NCI-H1694 treated with DMSO at 0.1 percent for 48 hours (cell line): ENCODE measurements at places on chromosomes 5 and 9.

GRCh38 chr5:20680718-20681302 lies 692.8 kb upstream of the CDH18 start:
- no peak for DNase-seq

GRCh38 chr9:74147906-74148305 lies 349.2 kb upstream of the RORB start:
- DNase-seq, result no peak

- DNase-seq, result no peak
Measured at GRCh38 chr5:159419576-159419975, 89.3 kb upstream of the IL12B start.

- no peak for DNase-seq
Measured at GRCh38 chr5:128772356-128772755, 192.9 kb upstream of the SLC27A6 start.

GRCh38 chr9:136840877-136841645 lies 1.2 kb upstream of the AJM1 start:
- peak; percentile 59 for DNase-seq

- no peak for DNase-seq
Measured at GRCh38 chr5:128881502-128882018, 83.7 kb upstream of the SLC27A6 start.

DNA sequence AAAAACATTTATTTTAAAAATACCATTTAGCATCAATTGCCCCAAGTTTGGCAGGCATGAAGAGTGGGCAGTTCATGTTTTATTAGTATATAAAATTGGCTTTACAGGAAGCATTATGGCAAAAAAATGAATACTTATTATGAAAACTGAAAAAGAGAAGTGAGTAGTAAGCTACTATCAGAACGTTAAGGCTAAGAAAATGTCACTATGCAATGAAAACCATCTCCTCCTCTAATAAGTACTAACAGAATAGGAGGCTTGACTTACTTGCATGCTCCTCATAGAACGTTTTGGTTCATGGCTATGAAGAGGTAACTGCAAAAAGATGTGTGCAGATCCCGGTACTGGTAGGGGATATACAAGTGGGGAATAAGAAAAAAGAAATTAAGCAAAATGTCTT lies 23.6 kb downstream of the TICAM2 start:
- no peak for DNase-seq

- DNase-seq, result no peak
Measured at GRCh38 chr5:85538362-85538761, 1079.4 kb upstream of the COX7C start.

DNA sequence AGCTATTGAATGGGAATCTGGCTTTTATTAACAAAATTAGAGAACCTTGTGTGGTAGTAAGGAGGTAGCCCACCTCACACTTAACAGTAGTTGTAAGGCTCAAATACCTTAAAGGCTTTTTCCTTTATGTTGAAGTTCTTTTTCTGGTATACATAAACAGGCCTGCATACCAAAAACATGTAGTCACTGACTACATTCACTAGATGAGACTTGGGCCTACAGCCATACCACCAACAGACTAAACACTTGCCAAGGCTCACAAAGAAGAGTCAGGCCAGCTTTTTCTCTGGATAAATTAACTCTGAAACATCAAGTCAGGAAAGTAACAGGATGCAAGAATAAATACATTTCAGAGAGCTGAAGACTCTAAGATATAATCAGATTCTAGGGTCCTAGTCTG lies 78.6 kb upstream of the MPDZ start:
- no peak for DNase-seq

DNA sequence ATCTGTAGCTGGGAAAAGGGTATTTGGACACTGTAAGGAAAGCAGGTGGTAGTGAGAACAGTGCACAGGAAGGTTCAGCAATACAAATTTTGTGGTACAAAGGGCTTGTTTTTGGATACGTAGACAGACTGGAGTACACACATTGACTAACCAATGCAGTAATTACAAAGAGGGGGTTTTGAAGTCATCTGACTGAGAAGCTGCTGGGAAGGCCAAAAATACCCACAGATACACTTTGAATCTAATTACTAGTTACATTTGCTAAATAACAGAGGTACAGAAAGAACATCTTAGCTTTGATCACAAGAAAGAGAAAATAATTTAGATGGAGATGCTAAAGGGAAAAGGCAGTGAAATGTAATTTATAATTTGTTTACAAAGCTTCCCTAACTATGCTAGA lies 45.9 kb downstream of the PKD2L2 start:
- no peak for DNase-seq

GRCh38 chr5:126415789-126416188 lies 7.4 kb upstream of the GRAMD2B start:
- no peak for DNase-seq

DNA sequence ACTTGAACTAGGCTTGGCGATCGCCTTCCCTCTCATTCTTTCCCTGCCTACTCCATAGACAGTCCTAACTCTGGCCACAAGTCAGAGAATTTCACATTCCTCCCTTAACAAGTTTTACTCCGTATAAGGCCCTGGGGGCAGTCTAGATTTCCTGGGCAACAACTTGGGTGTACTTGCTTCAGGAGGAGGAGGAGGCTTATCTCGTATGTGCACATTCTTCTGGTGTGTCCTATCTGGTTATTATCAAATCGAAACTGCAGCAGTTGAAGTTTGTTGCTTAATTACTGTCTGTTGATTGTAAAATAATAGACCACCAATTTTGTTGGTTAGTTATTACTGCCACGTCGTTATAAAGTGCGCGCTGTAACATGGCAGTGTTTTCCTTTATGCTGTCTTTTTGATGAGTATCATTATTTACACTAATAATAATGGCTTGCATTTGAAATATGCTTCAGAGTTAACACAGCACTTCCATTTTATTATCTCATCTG lies 42.0 kb downstream of the PIP5K1B start:
- no peak for DNase-seq

GRCh38 chr5:80919678-80920196 lies 40.4 kb upstream of the RASGRF2 start:
- no peak for DNase-seq

DNA sequence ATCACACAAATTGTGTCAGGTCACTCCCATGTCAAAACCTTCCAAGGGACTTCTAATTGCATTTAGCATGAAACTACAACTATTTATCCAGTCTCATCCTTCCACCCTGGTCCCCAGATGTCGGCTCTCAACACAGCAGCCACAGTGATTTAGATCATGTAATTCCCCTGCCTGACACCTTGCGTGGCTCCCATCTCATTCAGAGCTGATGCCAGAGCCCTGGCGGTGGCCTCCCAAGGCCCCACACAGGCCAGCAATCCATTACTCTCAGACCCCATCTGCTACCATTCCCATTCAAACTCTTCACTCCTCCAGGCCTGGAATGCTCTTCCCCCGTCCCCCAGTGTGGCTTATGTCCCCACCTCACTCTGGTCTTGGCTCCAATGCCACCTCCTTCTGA lies 2.4 kb downstream of the SLC35D2 start:
- DNase-seq, result no peak

DNA sequence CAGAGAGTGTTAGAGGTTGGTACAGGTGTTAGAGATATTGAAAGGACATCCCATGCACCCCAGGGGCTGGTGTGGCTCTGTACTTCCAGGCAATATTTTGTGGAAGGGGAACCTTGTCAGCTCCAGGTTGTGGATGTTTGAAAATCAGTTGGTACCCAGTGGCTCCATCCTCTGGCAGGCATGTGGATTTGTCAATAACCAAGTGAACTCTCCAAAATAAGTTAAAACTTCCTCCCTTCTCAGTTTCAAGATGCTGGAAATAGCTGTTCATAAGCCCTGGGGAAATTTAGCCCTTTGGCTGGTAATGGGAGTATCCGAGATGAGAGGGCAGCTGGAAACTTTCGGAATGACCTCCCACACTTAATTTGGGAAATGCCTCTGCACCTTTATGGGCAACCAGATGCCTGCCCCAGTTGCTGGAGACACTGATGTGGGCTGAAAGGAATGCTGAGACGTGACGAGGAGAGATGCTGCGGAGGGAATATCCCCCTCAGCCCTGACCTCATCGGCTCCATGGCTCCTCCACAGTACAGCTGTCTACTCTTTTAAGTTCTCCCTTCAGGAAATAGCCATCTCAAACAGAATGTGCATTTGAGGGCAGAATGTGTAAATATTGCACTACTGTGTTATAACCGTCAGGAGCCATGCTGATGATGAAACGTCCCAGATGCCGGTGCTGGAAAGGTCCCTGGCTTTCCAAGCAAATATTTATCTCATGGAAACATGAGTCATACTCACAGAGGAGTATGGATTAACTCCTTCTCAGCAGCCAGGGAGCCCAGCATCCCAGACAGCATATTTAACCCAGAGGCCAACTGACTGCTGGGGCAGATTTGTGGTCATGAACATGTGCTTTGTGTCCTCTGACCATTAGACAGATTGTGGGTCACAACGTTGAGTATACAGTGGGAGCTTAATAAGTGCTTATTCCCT lies 29.5 kb downstream of the TGFBI start:
- DNase-seq, result no peak

DNA sequence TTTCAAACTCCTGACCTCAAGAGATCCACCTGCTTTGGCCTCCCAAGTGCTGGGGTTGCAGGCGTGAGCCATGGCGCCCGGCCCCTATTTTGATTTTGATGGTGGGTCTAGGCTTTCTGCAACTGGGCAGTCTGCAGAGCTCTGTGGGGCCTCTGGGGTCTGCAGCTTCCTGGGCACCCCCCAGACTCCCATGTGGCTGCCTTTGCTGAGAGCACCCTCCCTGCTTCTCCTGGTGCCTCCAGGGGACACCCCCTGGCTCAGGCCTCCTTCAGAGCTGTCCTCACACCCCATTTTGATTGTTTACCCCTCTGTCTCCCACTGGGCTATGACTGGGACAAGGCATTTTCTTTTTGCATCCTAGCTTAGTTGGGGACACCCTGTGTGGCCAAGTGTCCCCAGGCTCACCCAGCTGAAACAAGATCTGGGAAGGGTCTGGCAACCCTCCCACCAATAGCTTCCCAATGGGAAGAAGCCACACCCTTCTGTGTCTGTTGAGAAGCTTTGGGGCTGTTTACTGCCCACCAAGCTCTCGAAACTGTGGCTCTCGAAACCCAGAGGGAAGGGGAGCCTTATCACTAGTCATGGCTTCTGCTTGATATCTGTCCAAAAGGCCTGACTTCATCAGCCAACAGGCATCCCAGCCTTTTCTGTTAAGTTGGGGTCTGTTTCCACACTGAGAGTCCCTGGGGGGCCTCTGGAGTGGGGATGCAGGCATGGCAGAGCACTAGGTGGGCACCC lies 204.4 kb upstream of the IER5L start:
- DNase-seq, result no peak

- no peak for DNase-seq
Measured at GRCh38 chr5:65970481-65971367, 44.3 kb downstream of the ERBIN start.

DNA sequence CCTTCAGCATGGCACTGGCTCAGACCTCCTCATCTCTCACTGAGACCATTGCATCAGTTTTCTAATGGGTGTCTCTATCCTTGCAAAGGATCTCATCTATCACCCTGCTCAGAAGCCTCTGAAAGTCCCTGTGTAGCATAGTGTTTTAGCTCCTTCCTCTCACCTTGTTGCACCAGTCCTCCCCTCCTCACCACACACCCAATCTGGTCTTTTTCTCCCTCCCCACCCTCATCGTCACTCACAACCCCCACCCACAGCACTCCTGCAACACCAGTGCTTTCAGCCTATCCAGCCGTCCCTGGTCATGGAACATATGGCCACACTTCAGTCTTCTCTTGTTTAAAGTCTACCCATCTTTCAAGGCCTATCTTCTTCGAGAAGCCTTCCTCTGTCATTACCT lies 74.5 kb downstream of the ANGPTL2 start:
- DNase-seq, result no peak

DNA sequence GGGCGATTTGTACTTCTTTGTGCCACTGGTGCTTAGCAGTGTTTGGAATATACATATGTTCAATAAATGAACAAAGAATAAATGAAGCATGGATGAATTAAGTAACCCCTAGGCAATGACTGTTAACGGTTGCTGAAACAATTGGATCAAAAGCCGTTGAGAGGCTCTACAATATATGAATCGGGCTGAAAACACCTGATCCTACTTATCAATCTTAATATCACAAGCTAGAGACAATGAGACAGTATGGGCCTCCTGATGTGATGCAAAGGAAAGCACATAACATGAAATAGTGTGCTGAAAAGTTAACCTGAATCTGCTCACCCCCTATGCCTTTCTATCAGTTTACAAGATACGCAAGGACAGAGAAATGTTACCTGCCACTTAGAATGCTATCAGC lies 410.3 kb upstream of the RGMB start:
- DNase-seq, result no peak

- DNase-seq, result no peak
Measured at GRCh38 chr9:10661994-10662393, 49.2 kb upstream of the PTPRD start.

DNA sequence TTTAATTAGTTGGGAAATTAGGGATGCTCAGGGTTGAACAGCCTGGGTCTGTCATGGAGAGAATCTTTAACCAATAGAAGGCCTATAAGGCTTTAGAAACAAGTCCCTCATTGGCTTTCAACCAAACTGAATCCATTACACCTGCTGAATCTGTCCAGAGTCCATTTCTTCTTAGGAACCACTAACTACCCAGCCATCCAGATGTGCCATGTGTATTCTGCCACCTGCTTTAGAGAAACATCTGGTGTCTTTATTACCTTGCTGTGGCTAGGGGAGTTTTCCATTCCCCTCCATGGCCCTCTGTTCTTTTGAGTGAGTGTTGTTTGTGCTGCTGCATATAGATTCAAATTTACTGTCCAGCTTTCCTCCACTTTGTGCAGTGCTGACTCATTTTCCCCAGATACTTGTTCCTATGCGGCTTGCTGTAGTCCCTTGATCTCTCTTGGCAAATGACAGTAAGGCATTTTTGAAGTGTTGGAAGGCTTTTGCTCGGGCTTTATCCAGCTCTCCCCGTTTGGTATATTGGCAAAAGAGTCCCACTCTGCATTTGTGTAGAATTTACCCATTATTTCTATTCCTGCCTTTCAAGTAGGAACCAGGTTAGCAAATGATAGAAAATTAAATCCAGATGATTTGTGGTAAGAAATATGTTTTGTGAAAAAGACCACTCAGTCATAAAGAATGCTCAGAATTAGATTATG lies 54.6 kb downstream of the NLN start:
- DNase-seq, result no peak

DNA sequence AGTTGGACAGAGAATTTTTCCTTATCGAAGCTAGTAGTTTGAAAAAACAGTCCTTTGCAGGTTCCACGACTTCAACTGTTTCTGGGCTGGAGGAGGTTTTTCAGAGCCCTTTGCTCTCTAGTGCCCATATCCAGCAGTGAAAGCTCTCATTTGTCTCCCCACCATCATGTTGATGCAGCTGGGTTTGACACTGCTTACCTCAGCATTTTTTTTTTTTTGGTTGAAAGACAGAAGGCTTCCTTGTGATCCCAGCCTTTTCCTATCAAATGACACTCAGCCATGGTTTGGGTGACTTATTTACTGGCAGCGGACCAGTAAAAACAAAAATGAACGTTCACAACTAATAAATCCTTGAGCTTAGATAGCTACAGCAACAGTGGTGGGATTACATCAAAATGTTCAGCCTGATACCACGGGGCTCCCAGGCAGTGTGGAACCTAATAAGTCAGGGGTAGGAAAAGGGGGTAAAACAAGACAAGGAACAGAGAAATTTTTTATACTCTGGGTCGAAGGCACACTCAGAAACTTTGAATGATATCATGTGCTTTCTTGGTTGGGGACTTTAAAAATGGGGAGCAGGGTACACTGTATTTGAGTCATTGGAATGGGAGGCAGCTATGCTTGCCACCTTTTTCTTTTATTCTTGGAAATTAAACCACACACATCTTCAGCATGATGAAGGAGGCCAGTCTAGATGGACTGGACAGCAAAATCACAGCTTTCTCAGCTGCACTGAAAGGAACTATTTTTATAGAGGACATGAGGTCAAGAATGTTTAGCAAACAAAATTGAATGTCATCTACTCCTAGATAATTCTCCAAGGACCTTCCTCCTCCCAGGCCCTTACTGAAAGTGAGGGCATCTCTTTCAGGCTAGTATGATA lies 308.9 kb upstream of the MPDZ start:
- no peak for DNase-seq
